ENCODE measurements at places on chromosomes 5 and 9.

GRCh38 chr5:119355685-119356611 is at the start of gene TNFAIP8:
TNFAIP8 (plus strand) TSS chr5:119356019; CDS start chr5:119356091, 72 bp downstream.
- peaks cover 13% of the 10 kb centered on the region for H3K4me1 ChIP-seq
- H3K27me3 ChIP-seq = no peaks in the 10 kb centered on the region
- DNase-seq = peak; percentile 77
- H3K36me3 ChIP-seq = no peaks in the 10 kb centered on the region

GRCh38 chr5:86461169-86461956 is 156.4 kb upstream of the COX7C start:
- H3K4me3 ChIP-seq = no peak overlapping the region
- no peak for DNase-seq
- no peaks in the 10 kb centered on the region for H3K36me3 ChIP-seq
- H3K27ac ChIP-seq = no peak overlapping the region
- H3K27me3 ChIP-seq = no peaks in the 10 kb centered on the region

DNA sequence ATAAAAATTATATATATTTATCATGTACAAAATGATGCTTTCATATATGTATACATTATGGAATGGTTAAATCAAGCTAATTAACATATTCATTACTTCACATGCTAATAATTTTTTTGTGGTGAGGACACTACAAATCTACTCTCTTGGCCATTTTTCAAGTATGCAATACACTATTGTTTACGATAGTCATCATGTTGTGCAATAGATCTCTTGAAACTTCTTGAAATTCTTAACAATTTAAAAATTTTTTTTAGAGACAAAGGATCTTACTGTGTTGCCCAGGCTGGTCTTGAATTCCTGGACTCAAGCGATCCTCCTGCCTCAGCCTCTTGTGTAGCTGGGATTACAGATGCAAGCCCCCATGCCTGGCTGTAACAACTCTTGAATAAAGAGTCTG is 45.2 kb upstream of the SHOC1 start:
- no peak overlapping the region for H3K4me3 ChIP-seq
- H3K27me3 ChIP-seq = no peaks in the 10 kb centered on the region
- no peaks in the 10 kb centered on the region for H3K4me1 ChIP-seq
- H3K27ac ChIP-seq = no peak overlapping the region
- no peak for DNase-seq

DNA sequence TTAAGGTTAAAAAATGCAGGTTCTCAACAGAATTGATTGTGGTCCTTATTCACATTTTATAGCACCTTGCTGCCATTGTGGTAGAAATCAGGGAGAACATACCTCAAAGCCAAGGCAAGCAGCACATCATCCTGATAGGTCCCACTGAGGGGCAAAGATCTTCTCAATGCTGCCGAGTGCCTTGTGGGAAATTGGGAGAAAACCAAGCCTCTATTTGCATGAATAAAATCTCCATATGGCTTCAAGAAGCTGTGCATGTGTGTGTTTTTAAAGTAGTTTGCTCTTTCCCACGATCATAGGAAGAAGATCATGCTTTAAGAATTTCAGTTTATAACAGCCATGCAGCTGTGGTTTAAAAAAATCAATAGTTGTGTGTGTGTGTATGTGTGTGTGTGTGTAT is 216.9 kb upstream of the FBXL7 start:
- no peaks in the 10 kb centered on the region for H3K4me1 ChIP-seq
- no peaks in the 10 kb centered on the region for H3K36me3 ChIP-seq
- no peak overlapping the region for H3K4me3 ChIP-seq
- H3K27ac ChIP-seq = no peak overlapping the region
- H3K27me3 ChIP-seq = no peaks in the 10 kb centered on the region

DNA sequence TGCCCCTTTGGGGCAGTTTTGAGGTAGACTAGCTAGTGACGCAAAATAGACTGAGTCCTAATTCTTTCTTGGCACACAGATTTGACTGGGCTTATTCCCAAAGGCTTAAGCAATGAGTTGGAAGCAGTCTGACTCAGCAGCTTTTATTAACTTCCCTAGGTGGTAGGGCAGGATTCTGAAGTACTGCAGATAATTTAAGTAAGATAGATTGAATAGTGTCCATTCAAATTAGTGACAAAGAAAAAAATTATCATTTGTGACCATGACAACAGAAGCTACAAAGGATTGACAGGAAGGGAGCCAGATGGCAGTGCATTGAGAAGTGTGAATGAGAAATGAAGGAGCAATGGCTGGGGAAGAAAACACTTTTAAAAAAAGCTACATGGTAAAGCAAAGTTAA is 649.4 kb downstream of the CDH9 start:
- H3K4me1 ChIP-seq = no peaks in the 10 kb centered on the region
- no peak for DNase-seq
- H3K27ac ChIP-seq = no peak overlapping the region
- no peaks in the 10 kb centered on the region for H3K36me3 ChIP-seq
